ENCODE measurements at places on chromosomes 13 and 19.

GRCh38 chr19:28971513-28971912 is 241.4 kb downstream of the UQCRFS1 start:
- no peak for DNase-seq

DNA sequence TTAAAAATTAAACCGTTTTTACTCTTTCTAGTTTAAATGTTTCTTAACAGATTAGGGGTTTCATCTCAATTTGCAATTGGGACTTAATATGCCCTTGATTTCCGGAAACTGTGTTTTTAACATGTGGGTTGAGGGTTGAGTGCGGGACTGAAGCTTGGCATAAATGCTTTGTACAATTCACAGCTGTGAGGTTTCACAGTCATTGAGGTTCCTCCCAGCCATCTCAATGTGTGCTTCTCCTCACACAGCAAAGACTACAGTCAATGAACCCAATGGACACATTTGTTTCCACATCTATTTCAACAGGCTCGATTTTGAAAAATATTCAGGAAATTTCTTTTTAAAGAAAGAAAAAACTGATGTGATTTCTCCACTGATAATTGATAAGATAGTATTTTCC is 328.6 kb downstream of the TBC1D4 start:
- DNase-seq = peak; percentile 42

DNA sequence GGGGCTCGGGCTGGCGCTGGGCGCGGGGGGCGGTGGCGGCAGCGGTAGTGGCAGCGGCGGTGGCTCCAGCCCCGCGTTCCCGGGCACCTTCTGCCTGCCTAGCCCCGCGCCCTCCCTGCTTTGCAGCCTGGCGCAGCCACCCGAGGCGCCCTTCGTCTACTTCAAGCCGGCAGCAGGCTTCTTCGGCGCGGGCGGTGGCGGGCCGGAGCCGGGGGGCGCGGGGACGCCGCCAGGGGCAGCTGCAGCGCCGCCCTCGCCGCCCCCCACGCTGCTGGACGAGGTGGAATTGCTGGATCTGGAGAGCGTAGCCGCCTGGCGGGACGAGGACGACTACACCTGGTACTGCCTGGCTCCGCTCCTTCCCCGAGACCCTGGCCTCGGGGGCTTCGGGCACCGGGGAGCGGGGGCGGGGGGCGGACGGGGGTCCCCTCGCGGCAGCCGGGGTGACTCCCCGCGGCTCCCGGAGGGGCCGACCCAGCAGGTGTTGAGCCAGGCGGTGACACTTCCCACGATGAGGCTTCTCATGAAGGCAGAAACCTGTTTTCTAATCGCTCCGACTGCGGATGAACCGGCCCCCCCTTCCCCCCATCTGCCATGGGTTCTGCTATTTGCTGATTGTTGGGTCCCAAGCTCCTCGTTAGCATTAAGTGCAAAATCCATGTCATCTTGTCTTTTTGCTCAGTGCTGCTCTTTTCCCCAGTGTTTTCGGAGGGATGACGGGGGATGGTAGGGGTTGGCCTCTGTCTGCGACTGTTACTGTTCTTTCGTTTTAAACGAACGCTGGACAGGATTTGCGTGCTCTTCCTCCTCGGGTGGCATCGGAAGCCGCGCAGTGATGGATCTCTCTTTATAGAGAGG is 943 bp downstream of the SLAIN1 start:
- DNase-seq = no peak

DNA sequence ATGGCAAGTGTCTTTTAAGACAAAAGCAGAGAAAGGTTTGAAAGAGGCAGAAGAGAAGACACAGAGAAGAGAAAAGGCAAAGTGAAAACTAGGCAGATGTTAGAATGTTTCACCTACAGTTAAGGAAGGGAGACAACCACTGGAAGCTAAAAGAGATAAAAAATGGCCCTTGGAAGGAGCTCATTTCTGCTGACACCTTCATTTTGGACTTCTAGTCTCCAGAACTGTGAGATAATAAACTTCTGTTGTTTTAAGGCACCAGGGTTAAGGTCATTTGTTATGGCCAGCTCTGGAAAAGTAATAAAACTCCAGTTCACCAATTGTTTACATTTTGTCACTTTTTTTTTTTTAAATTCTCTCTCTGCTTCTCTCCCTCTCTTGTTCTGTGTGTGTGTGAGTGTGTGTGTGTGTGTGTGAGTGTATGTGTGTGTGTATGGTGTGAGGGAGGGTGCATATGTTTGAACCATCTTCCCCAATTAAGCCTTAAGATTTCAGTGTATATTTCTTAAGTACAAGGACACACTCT is 374.6 kb downstream of the DACH1 start:
- DNase-seq = no peak

GRCh38 chr19:45780146-45780447 is 2.2 kb downstream of the DMPK start:
- DNase-seq = no peak

- peak; percentile 94 for DNase-seq
Observed at GRCh38 chr19:18831524-18832305, at the start of gene UPF1. Gene UPF1, plus strand, starts transcription at chr19:18831959. Its CDS starts 251 bp downstream, at chr19:18832210.

DNA sequence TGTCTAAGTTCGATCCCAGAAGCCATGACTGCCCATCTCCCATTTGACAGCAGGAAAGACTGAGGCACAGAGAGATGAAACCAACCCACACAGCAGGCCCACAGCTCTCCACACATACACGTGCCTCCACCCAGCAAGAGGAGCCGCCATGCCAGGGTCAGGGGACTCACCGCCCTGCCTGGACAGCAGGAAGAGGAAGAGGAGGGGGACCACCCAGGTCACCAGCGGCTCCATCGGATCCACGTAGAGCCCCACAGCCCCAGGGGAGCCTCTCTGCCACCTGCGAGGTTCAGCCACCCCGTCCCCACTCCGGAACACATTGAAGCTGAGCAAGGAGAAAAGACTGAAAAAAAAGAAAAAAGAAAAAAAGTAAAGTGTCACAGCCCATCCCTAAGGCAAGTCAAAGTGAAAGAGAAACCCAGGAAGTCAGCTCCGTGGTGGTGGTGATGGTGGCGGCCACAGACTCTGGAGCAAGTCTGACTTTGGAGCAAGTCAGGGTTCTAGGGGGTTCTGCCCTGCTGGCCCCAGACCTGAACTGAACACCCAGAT is at the start of gene IL12RB1:
Gene IL12RB1, minus strand, starts transcription at position 345 of the 549 bp plus-strand sequence. Its CDS starts 111 bp downstream, at position 234.
- no peak for DNase-seq

GRCh38 chr13:33740134-33740538 is 77.8 kb upstream of the RFC3 start:
- DNase-seq = no peak

GRCh38 chr19:18772620-18773587 is 18.2 kb downstream of the COMP start:
- no peak for DNase-seq

GRCh38 chr19:42386974-42387707 is 3.0 kb downstream of the CNFN start:
- peak; percentile 70 for DNase-seq

- DNase-seq = no peak
Observed at GRCh38 chr13:89740994-89741685, 1606.3 kb upstream of the MIR17HG start.

DNA sequence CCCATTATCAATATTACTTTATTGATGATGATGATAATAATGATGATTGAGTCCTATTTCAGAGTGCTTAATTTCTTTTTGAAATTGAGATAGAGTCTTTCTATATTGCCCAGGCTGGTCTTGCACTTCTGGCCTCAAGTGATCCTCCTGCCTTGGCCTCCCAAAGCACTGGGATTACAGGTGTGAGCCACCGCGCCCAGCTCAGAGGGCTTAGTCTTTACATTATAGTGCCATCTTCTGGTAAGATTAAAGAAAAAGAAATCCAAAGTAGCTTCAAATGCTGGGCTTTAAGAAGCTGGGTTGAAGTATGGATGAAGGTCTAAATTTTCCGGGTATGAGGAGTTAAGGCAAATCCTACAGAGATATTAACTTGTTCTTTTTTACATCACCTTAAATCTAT is 3.4 kb upstream of the ZNF333 start:
- DNase-seq = peak; percentile 30

GRCh38 chr13:114149774-114150740 is 17.6 kb upstream of the RASA3 start:
- DNase-seq = no peak

DNA sequence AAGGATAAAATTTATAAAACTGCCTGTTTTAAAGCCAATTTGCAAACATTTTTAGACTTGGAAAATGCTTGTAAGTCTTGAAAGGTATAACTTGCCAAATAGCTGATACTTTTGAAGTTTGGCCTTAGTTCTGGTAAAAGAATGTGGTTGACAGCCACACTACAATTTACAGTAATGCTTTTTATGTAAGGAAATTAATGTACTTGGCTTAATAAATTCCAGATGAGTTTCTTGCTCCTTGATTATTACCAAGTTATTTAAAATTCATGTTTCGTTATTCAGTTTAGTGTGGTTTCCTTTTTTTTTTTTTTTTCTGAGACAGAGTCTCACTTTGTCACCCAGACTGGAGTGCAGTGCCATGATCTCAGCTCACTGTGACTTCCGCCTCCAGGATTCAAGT is 14.9 kb downstream of the LMO7 start:
- DNase-seq = no peak

DNA sequence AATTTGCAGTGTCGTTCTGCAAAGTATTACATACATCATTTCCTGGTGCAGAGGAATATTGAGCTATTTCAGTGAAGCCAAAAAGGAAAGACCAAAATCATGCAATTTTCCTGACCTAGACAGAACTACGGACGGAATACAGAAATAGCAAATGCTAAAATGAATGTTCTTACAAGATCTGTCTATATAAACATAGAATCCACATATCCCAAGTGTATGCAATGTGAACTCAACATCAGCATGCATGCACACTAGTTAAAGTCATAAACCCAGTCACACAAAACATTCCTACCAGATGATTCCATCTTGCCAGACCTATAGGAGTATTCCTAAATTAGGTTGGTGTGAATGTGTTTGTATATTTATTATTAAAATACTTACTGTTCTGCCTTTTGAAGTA is 383.7 kb upstream of the ZNF507 start:
- DNase-seq = no peak

- peak; percentile 6 for DNase-seq
Observed at GRCh38 chr13:78689011-78689410, 30.1 kb upstream of the OBI1 start.

GRCh38 chr13:91764527-91764926 is 366.1 kb downstream of the GPC5 start:
- no peak for DNase-seq

- peak; percentile 49 for DNase-seq
Observed at GRCh38 chr19:35044317-35045117, 3.0 kb downstream of the HPN start.

GRCh38 chr13:74132152-74132775 is 1.9 kb downstream of the KLF12 start:
- DNase-seq = peak; percentile 20

- no peak for DNase-seq
Observed at GRCh38 chr13:95197548-95197947, 103.7 kb downstream of the ABCC4 start.

DNA sequence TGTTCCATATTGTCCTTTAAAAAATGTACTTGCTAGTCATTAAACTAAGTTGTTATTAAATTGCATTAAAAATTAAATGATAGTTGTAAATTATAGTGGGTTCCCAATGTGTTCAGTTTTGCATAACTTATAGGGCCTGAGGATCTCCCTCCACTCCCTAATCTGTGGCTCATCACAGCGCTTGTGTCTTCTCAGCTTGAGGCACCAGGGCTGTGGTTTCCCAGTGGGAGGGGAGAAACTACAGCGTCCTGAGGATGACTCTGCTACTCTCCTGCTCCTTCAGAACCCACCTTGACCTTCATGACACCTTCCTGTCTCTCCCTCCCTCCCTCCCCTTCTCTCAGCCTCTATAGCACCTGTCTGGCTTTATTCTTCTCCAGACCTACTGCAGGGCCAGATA is 1.4 kb downstream of the SGCG start:
- DNase-seq = no peak

GRCh38 chr13:35954207-35954560 is 177.0 kb downstream of the DCLK1 start:
- DNase-seq = no peak

DNA sequence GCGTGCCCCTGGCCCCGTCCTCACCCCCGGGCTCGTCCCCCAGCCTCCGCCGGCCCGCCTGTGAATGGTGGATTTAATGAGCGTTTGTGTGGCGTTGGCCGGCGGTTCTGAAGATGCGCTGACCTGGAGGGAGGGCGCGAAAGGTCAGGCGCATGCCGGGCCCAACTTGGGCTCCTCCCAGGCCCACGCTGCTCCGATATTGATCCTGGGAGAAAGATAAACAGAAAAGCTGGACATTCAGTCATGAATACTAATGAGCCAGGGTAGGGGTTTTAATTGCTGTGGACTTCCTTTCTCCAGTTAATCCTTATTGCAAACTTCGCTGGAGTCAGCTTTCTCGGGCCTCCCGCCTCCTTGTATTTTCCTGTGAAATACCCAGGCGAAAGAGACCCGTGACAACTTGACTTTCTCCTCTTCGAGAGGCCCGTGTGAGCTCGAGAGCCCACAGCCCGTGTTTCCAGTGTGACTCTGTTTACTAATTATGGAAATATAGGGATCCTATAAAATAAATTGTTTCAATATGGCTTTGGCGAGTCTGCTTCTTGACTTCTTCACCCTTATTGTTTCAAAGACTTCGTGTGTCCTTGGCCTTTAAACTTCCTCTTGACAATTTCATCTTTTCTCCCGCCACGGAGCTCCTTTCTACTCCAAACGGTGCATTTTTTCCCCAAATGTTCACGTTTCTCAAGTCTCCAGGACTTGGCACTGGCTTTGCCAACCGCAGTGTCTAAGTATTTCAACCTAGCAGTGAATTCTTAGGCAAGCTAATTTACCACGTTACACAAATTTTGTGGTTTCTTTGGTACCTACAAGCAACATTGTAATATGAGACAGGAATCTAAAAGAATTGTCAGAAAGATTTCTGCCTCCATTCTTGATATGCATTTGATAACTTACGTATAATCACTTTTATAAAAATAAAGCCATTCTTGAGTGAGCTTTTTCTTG is 10.5 kb downstream of the ZIC2 start:
- DNase-seq = no peak

GRCh38 chr19:1567116-1567847 is 843 bp downstream of the MEX3D start:
- DNase-seq = no peak

- DNase-seq = no peak
Observed at GRCh38 chr13:73730014-73730413, 404.2 kb downstream of the KLF12 start.

GRCh38 chr19:15305582-15306334 is 26.6 kb downstream of the BRD4 start:
- DNase-seq = no peak

GRCh38 chr19:2805991-2806649 is 13.5 kb upstream of the ZNF554 start:
- DNase-seq = no peak

DNA sequence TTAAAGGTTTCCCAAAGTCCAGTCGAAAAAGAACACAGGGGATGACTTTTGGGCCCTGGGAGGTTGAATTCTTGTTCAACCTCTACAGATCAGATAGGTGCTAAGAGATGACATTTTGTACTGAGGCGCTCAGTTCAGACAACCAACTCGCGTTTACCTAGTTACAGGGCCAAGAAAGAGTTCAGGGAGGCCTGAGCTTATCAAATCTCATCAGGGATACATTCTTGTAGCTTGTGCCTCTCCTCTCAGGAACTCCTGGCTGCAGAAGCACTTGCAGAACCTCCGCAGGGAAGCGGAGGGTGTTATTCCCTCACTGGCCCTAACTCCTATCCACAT is 825 bp downstream of the ZNF776 start:
- no peak for DNase-seq

GRCh38 chr13:44120043-44120442 is 240.3 kb downstream of the LACC1 start:
- no peak for DNase-seq

- DNase-seq = peak; percentile 70
Observed at GRCh38 chr13:36154567-36155291, 23.5 kb upstream of the DCLK1 start.

Data from cardiac muscle cell (in vitro differentiated cells and primary cell).